ENCODE measurements at places on chromosomes 16 and 17.
A peak's percentile ranks its signal among the peaks of the same experiment; 100 is the strongest.

DNA sequence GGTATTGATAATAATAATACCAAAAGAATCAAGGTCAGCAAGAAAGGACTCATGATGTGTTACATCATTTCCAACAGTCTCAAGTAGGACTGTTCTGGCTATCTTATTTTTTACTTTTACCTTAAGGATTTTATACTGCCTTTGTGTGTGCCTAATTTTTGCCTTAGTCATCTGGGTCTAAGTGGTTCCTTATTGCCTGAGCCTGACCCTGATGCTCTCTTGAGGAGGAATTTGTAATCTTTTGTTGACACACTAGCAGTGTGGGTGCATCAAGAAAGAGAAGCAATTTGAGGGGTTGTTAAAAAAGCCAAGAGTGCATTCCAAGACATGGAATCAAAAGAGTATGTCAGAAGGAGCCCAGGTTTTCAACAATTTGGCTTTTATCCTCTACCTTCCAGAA lies 59.3 kb downstream of the TMEM100 start:
- DNase-seq, result no peak

- DNase-seq, result peak; percentile 15
Measured at GRCh38 chr17:10251212-10251948, 53.0 kb upstream of the GAS7 start.

- DNase-seq, result no peak
Measured at GRCh38 chr16:30774367-30775130, 12.4 kb downstream of the RNF40 start.

DNA sequence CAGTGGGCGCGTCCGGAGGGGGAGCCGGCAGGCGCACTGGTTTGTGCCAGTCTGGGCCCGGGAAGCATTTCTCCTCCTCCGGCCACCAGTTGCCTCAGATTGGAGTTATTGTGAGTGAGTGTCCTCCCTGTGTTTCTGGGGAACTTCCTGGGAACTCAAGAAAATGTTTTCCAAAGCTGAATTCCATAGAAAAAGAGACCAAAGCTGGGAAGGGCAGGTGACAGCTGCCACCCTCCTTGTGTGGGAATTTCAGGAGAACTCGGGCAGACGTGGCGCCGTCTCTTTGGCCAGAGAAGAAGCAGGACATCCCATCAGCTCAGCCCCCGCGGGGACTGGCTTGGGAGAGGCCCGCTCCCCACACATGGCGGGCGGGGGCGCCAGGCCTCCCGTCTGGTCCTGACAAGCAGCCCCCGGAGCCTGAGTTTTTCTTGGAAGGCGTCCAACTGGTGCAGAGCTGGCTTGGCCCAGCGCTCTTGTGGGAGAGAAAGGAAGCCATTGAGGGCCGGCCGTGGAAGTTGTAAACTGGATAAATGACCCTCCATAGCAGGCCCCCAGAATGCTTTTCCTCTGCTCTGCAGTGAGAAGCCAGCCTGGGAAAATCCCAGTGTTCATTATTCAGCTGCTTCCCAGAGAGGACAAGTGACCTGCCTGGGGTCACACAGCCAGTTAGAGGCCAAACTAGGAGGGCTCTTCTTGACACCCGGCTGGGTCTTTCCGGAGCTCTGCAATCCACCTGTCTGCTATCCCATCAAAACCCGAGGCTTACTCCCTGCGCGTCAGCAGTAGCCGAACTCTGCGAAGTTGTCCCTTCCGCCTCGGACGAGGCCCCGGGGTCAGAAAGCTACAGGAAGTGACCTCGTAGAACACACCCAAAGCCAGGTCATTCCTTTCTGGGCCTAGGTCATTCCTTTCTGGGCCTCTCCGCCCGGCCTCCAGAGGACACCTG lies 39.2 kb upstream of the GSE1 start:
- peak; percentile 53 for DNase-seq

DNA sequence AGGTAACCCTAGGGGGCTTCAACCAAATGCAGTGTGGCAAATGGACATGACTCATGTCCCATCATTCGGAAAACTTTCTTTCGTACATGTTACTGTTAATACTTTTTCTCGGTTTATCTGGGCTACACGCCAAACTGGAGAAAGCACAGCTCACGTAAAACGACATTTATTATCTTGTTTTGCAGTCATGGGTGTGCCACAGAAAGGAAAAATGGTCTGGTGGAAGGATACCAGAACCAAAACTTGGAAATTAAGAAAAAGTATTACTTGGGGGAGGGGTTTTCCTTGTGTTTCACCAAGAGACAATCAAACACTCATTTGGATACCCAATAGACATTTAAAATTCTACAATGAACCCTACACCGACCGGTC lies 23.6 kb downstream of the ALOX15B start:
- DNase-seq, result no peak

- no peak for DNase-seq
Measured at GRCh38 chr17:54840885-54841591, 59.6 kb upstream of the TOM1L1 start.

DNA sequence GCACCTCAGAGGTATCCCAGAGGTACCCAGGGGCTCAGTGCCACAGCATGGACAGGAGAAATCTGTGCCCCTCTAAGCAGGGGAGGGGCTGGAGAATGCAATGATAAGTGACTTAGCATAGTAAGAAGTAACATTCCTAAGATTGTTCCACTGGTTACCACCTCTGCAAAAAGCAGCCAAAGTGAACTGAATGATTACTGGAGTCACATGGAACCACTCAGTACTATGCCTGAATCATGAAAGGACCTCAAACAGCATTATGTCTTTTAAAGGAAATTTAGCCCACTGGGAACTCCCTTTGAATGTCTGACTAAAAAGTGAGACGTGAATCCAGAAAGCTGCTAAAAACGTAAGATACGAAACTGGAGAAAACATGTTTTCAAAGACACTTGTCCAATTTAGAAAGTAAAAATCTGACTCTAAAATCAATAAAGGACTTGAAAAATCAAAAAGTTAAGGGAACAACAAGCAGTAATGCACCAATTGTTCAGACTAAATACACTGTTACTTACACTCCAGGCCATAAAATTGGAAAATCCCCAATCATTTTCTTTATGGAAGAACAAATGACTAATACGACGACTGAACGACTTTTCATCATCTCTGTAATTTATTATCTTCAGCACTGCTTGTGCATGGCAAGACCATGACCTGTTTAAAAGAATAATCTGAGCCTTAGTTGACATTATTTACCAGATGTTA lies 38.6 kb downstream of the LITAFD start:
- no peak for DNase-seq

GRCh38 chr16:25925421-25925820 lies 233.7 kb downstream of the HS3ST4 start:
- peak; percentile 93 for DNase-seq

GRCh38 chr17:12492450-12492849 lies 173.2 kb upstream of the MYOCD start:
- no peak for DNase-seq

GRCh38 chr16:83599789-83600462 lies 207.9 kb upstream of the HSBP1 start:
- no peak for DNase-seq

GRCh38 chr16:86026171-86026910 lies 127.4 kb downstream of the IRF8 start:
- no peak for DNase-seq

DNA sequence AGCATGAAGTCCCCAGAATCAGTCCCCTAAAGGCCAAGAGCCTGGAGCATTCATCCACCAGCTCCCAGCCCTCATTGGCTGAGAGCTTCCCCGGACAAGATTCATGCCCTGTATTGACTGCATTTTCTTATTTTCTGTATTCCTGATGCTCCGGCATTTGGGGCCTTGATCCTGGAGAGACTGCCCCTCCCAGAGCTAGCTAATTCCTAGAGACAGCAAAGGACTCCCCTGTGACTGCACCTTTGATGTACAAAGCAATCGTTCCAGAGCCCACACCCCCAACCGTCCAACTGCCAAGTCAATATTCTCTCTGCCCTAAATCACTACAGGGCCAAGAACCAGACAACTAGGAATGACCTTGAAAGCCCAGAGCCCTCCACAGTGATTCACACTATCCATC lies 93.4 kb upstream of the CDH5 start:
- no peak for DNase-seq
